ENCODE measurements at places on chromosomes 4 and X.

DNA sequence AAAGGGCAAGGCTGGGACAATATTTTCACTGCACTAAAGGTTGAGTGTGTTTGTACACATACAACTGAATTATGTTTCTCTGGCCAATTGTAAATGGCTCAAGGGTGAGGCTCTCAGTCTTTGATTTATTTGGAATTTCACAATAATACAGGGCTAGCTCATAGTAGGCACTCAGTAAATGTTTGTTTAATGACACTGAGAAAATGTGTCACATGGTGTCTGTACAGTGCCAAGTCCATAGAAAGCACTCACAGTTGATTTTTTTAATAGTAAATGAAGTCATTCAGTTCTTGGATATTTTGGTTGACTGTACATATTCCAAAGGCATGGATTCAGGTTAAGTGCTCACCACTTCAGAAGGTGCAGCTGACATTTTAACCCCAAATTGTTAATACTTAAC lies 176.4 kb downstream of the IL1RAPL2 start:
- DNase-seq, result no peak

DNA sequence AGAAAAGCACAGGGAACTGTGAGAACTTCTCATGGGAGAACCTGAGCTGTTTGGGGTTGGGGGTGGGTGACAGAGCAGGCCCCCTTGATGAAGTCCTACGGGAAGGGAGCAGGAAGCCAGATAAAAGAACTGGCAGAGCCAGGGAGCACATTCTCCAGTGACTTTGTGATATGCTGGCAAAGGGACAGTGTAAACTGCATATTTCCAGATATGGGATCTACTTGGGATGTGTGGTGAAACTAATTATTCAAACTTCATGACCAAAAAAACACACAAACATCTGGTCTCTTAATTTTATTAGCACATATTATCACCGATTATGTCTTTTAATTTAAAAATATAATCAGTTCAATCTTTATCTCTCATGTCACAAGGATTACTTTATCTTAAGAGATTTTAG lies 266.0 kb downstream of the PAPSS1 start:
- no peak for DNase-seq

DNA sequence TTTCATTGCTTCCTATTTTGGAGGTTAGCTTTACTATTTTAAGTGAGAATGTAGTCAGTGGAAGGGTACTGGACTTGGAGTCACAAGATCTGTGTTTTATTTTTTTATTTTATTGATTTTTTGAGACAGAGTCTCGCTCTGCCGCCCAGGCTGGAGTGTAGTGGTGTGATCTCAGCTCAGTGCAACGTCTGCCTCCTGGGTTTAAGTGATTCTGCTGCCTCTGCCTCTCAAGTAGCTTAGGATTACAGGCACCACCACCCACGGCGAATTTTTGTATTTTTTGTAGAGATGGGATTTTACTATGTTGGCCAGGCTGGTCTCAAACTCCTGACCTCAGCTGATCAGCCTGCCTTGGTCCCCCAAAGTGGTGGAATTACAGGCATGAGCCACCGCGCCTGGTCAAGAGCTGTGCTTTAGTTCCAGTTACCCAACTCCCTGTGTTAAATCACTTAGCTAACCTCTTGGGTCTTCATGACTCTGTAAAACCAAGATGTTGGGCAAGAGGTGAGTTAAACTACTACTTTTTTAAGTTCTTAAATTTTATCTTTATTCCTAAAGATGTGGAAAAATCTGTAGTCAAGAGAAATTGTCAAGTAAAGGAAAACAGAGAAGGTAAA lies 11.2 kb downstream of the USP9X start:
- DNase-seq, result no peak

DNA sequence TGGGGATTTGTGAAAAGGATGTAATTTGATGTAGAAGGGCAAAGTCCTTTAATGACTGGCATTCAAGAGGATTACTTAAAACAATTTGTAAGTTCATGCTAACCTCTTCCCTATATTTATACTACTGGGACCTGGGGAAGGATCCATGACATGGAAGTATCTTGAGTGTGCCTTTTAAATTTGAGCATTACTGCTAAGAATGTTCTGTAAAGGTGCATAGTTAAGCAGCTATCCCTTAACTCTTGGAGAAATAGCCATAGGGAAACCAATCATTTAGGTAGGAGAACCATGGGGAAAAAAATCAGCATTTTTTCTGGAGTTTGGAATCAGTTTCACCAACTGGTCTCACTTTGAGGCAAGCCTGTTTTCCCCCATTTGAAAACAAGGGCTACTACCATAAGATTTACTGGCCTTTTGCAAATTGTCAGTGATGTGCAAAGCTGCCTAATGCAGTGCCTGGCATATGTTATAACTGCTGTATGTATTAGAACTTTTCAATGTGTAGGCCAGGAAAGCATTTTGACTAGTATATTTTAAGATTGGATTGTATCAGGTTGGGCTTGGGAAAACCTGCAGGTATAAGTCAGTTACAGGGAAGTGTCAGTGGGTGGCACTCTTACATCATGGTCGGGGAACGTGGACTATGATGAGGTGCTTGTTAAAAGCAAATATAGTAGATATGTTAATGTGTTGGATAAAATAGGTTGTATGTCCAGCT lies 72.1 kb downstream of the PRSS12 start:
- no peak for DNase-seq

GRCh38 chr4:154417373-154417673 lies 74.3 kb downstream of the DCHS2 start:
- DNase-seq, result no peak

DNA sequence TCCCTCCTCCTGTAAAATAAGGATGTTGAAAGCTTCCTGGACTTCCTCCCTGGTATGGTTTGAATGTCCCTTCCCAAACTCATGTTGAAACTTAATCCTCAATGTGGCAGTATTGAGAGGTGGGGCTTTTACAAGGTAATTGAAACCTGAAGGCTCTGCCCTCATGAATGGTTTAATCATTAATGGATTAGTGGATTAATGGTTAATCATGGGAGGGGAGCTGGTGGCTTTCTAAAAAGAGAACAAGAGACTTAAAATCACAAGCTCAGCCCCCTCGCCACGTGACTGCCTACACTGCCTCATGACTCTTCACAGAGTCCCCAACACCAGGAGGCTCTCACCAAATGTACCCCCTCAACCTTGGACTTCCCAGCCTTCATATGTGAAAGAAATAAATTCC lies 124.6 kb upstream of the ANXA3 start:
- DNase-seq, result no peak

- DNase-seq, result no peak
These were observed 30.6 kb upstream of the NSUN7 start for GRCh38 chr4:40719008-40719623.

DNA sequence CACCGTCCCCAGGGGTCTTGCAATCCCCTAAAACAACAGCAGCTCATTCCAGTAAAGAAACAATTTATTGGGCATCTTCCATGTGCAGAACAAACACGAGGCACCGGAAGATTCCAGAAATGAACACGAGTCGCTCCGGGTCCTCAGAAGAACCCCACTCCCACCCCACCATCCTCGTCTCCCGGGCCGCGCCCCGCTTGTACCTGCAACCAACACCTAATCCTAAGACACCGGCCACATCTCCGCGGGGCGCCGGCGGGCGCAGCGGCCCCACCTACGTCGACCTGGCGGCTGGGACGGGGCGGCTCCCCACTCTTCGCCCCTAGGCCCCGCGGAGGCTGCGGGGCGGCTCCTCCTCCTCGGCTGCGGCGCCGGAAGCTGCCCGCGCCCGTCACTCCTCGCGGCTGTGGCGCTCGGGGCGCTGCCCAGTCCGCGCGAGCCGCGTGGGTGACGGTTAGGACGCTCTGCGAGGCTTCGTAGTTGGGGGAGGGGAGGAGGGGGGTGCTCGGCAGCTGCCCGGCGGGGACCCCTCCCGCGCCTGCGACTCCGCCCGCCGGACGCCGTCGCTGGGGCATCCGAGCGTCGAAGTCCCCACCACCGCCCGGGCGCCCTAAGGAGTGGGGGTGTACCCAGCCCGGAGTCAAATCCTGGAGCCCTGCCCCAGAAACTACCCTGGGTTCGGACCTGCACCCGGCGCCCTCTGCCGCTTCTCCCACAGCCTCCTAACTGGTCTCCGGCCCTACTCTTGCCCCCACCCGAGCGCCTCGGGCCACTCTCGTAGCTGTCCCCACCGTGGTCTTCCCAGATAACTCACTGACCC lies at the start of gene CCDC158:
CCDC158 (minus strand) TSS at position 380 of the 820 bp plus-strand sequence. CDS start 17,934 bp downstream, outside the sequence.
- DNase-seq, result no peak

DNA sequence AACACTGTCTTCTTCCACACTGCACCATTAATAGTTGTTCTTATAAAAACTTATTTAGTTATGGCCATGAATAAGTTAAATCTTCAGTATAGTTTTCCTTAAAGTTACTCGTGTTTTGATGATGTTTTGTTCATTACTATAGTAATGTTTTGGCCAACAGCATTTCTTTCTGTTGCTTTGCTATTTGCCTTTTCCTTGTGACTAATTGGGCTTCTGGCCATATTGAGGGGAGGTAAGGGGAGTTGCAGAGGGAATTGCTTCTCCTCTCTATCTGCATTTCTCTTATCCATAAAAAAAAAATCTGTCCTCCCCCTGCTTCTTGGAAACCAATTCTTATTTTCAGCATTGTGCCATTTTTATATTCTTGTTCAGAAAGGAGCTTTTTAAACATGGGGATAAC lies 42.7 kb upstream of the ZCCHC12 start:
- DNase-seq, result no peak

DNA sequence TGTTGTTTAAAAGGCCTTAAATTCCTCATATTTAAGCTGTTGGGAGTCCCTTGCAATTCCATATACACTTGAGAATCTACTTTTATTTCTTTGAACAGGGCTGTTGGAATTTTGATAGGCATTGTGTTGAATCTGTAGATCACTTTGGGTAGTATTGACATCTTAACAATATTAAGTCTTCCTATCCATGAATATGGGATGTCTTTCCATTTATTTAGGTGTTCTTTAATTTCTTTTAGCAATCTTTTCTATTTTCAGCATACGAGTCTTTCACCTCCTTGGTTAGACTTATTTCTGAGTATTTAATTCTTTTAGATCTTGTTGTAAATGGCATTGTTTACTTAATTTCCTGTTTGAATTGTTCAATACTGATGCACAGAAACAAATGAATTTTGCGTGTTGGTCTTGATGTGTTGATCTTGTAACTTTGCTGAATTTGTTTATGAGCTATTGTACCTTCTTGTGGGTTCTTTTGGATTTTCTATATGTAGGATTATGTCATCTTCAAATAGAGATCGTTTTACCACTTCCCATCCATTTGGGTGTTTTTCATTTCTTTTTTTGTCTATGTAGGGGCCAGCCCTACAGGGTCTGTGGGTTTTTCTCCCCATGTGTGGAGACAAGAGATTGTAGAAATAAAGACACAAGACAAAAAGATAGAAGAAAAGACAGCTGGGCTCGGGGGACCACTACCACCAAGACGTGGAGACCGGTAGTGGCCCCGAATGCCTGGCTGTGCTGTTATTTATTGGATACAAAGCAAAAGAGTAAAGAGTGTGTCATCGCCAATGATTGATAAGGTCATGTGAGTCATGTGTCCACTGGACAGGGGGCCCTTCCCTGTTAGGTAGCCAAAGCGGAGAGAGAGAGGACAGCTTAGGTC lies 18.2 kb upstream of the CTBP1 start:
- no peak for DNase-seq

DNA sequence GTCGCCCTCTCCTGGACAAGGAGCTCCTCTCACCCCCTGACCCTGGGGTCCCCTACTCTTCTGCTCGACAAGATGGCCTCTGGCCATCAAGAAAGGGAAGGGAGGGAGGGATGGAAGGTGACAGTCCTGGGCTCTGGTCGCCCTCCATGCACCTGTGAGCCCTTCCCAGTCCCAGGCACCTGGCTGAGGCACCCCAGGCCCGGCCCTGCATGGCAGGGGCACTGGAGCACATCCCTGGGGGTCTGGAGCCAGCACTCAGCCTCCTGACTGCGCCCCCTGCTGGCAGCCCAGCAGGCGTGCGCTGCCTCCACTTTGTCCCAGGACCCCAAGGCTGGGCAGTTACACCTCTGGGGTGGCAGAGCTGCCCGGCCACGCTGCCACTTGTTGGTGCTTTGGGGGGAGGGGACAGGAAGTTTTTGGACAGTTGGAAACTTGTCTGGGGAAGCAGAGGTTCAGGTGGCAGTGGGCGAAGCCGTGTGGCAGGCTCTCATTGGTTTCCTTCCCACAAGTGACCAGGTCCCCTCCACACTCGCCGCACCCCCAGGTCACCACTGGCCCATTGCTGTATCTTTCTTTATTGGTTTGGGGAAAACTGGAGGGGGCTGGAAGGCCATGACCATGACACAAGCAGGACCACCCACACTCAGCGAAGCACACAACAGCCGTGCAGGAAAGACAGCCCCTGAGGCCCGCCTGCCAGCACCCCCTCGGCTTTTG lies 4.3 kb downstream of the PNCK start:
- no peak for DNase-seq

- DNase-seq, result no peak
These were observed 10.1 kb downstream of the SNX12 start for GRCh38 chrX:71057848-71058530.

GRCh38 chr4:81494031-81494431 lies 22.3 kb upstream of the RASGEF1B start:
- no peak for DNase-seq

GRCh38 chrX:54246866-54247265 lies 63.8 kb upstream of the FAM120C start:
- DNase-seq, result no peak

- DNase-seq, result no peak
These were observed 3.2 kb upstream of the KLF8 start for GRCh38 chrX:56228914-56229313.

GRCh38 chrX:75638332-75638731 lies 115.5 kb upstream of the ZDHHC15 start:
- DNase-seq, result no peak
